Activated T-cell treated with anti-CD3 and anti-CD28 coated beads, Interleukin-2, amount 50 U/mL, for 4 hours (primary cell): ENCODE measurements at places on chromosomes 3 and 15. TPM values are rescaled to one million over a fixed set of nuclear protein-coding genes. Genes with fewer than 3 reads are reported as not detected.

Gene ASB14
- total RNA-seq, result not detected

Gene TMEM39A
- total RNA-seq, result 45.4 TPM

Gene PIF1
- 1.5 TPM for total RNA-seq

Gene RNU5B-1
- not detected for total RNA-seq

Gene SPTSSB
- total RNA-seq, result 0.05 TPM

Gene EPHA3
- total RNA-seq, result not detected

Gene KLF15
- total RNA-seq, result 0.28 TPM

DNA sequence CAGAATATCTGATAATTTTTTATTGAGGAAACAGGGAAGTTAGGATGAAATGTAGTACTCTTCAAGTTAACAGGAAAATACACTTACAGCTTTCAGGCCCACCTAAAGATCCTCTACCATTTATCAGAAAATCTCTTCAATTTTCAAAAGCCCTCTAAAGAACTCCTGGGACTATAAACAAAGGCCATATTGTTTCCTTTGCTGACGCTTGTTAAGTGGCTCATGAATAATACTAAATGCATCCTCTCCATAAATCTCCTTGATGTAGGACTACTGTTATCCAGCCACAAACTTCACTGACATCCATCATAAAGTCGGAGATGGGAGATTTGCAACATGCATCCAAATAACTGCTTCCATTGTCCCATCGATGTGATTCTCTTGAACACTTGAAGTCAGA, 326.5 kb downstream of the ZIC1 start:
- no peak for DNase-seq

- DNase-seq, result no peak
These were observed 945 bp downstream of the MST1R start for GRCh38 chr3:49902511-49903345.

- DNase-seq, result no peak
These were observed 167.3 kb upstream of the NANOGP8 start for GRCh38 chr15:35252351-35252865.

DNA sequence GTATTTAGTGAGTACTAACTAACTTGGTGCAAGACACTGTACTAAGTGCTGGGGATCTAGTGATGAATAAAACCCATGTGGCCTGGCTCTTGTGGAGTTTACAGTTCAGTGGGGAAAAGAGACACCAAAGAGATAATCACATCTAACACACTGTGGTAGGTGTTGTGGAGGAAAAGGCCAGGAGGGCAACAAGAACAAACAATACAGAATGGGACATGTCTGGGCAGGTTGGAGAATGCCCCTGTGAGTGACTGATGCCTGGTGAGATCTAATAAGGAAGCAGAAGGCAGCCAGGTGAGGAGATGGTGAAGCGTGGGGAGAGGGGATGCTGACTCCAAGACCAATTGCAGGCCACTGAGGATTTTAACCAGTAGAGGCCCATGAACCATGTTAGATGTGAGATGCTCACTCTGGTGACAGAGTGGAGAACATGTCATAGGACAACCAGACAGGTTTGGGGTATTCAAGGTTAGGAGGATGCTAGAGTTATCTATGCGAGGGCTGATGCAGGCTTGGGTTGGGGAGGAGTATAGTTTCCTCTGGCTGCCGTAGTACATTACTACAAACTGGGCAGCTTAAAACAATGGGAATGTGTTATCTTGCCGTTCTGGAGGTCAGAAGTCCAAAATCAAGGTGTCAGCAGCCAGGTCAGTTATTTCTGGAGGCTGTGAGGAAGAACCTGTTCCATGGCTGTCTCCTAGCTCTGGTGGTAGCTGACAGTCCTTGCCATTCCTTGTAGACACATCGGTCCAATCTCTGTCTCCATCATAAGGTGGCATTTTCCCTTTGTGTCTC, 81.4 kb downstream of the ARNT2 start:
- no peak for DNase-seq

DNA sequence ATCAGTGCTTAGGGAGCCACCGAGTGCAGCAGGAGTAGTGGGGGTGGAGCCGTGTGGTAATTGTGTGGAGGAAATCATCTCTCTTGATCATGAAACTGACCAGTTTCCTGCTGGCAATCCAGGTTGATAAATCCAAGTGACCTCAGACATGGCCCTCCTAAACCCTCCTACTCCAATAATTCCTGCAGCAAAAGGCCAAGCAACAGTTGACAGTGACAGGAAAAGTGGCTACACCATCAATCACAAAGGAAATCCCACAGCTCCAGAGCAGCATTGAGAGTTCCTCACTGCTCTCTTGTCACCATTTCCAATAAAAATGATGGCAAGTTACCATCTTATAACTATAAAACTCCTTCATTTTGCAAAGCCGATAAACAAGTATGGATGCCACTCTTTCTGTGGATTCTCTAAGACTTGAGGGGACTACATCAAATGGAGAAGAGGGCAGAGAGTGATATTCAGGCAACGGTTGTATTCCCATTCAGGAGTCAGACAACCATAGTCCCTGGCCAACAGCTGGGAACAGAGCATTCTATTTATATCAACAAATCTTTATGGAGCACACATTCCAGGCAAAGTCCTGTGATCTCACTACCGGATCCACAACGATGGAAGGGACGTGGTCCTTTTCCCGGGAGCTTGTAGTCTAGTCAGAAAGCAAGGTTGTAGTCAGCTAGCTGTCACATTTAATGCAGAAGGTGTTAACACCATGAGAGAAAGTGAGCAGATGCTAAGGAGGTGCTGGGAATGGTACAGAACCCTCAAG, 312.5 kb upstream of the CTNNB1 start:
- no peak for DNase-seq

DNA sequence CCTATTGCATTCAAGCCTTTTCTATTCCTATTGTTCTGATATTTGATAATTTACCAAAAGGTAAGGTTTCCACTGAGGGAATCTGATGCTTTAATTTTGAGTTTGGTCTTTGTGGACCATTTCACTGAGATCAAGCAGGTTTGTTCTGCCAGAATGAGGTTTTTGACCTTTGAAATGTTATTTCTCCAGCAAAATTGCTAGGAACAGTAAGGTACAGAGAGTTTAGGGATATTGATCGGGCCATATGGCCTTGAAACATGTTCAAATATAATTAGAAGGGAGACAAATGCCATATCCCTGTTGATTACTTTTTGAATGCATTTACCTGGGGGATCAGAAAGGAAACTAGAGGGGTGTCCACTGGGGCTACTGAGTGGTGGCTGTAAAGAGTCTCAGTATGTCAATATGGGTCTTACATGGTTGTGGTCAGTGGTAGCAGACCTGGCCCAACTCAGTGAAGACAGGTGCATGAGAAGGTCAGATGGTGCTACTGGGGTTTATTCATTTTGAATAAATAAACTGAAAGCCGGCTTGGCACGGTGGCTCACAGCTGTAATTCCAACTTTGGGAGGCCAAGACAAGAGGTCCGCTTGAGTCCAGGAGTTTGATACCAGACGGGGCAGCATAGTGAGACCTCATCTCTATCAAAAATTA, 100.2 kb downstream of the SV2B start:
- DNase-seq, result no peak

- DNase-seq, result no peak
These were observed 775.0 kb downstream of the DIPK2A start for GRCh38 chr3:144746631-144747030.

GRCh38 chr15:45110256-45110820, 3.6 kb downstream of the DUOX2 start:
- DNase-seq, result no peak

DNA sequence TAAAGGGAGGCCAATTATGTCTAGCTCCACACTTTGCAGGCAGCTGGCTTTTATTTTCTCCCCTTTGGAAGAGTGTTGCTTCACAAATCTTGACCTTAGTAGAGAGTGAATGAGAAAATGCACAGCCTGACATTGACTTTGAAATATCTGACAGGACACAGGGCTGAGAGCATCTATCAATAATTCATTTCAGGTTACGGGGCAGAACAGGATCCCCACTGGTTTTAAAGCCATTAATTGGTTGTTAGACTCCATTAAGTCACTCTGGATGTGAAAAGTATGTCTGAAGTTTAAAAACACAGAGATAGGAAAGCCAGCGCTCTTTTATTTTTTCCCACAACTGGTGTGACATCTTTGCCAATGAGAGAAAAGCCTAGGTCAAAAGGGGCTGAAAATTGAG, 251.9 kb upstream of the TMC3 start:
- no peak for DNase-seq

- no peak for DNase-seq
These were observed 13.3 kb downstream of the GRAMD2A start for GRCh38 chr15:72184165-72184811.

- no peak for DNase-seq
These were observed 87.4 kb downstream of the BCHE start for GRCh38 chr3:165749821-165750220.

GRCh38 chr3:138902171-138902570, 44.8 kb downstream of the FOXL2 start:
- DNase-seq, result no peak
